Right cardiac atrium (tissue), 5 donors: ENCODE measurements at places on chromosomes 7 and 10. TPM values are rescaled to one million over a fixed set of nuclear protein-coding genes. Genes with fewer than 3 reads are reported as not detected.

GRCh38 chr7:26006426-26006825 is 145.6 kb upstream of the NFE2L3 start:
- no peak for DNase-seq

The SPDYE1 gene
- not detected for total RNA-seq

- DNase-seq, result no peak
These were observed 238.1 kb downstream of the RELN start for GRCh38 chr7:103751311-103751880.

The ADAM12 gene
- total RNA-seq, result 1.4 TPM

- DNase-seq, result no peak
These were observed 1.1 kb upstream of the UMAD1 start for GRCh38 chr7:7639421-7639820.

GRCh38 chr7:130970696-130971095 is 236.7 kb upstream of the KLF14 start:
- DNase-seq, result no peak

The EFCAB10 gene
- not detected for total RNA-seq

The NPM3 gene
- 5.1 TPM for total RNA-seq

The NKX2-3 gene
- not detected for total RNA-seq

DNA sequence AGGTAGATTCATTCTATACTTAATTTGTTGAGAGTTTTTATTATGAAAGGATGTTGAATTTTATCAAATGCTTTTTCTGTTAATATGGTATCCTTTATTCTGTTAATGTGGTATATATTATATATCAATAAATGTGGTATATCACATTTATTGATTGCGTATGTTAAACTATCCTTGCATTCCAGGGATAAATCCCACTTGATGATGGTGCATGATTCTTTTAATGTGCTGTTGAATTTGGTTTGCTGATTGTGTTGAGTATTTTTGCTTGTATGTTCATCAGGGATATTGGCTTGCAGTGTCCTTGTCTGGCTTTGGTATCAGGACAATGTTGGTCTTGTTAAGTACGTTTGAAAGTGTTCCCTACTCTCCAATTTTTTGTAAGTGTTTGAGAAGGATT is 11.9 kb downstream of the LRMDA start:
- no peak for DNase-seq

DNA sequence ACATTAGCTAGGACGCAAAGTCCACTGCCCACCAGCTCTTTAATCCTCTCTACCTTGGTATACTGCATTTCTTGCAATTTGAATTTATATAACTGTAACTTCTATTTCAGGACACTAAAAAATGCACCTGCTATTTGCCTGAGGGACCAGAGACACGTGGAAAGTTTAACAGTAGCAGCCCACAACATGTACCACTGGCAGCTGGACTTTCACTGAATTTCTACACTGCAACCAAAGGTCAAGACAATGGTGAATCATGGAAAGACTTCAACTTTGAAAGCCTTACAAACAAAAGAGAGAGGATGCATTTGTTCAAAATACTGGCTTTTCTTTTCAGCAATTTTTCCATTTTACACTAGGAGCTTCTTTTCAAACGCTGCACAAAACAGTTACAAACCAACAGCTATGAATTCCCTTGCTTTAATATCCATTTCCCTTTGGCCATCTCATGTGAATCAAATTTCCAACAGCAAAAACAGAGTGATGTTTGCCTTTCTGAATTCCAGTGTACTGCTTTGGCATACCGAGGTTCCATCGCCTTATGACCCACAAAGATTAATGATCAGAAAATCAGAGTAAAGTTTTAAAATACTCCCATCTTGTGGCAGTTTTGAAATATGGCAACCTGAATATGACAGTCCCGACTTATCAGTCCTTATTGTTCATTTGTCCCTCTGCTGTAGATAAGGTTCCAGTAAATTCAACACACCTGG is 29.9 kb upstream of the HNRNPH3 start:
- DNase-seq, result no peak

GRCh38 chr10:86960003-86960862 is 1.8 kb downstream of the SNCG start:
- peak; percentile 84 for DNase-seq

GRCh38 chr10:91352760-91353159 is 57.4 kb upstream of the HECTD2 start:
- DNase-seq, result no peak

The NPC1L1 gene
- not detected for total RNA-seq

The ANXA11 gene
- total RNA-seq, result 371 TPM

DNA sequence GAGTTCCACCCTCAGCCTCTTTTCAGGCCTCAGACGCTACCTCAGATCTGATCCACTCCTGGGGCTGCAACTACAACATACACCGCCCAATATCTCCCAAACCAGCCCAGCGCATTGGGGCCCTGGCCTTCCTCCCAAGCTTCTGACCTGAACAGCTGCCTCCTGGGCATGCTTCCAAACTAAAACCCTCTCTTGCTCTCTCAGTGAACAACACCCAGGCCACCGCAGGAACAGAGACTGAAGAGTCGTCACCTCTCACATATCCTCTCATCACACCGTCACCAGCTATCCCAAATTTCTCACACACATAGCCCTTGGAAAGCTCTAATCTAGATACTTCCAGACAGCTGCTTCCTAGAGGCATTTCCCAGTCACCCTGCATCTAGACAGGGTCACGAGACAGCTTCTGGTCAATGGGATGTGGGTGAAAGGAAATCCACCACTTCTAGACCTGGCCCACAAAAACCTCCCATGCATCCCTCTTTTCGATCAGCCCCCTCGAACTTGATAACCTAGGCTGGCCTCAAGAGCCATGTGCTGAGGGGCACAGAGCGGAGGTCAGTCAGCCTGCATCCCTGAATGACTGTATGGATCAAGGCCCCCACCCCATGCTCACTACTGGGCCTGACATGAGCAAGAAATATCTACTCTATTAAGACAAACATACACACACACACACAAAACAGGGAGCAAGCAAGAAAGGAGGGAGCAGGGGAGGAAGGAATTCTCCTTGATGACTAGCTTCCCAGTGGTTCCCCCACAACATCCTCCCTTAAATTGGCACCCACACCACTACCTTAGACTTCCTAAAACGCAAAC is 1.8 kb downstream of the PARP12 start:
- peak; percentile 78 for DNase-seq

DNA sequence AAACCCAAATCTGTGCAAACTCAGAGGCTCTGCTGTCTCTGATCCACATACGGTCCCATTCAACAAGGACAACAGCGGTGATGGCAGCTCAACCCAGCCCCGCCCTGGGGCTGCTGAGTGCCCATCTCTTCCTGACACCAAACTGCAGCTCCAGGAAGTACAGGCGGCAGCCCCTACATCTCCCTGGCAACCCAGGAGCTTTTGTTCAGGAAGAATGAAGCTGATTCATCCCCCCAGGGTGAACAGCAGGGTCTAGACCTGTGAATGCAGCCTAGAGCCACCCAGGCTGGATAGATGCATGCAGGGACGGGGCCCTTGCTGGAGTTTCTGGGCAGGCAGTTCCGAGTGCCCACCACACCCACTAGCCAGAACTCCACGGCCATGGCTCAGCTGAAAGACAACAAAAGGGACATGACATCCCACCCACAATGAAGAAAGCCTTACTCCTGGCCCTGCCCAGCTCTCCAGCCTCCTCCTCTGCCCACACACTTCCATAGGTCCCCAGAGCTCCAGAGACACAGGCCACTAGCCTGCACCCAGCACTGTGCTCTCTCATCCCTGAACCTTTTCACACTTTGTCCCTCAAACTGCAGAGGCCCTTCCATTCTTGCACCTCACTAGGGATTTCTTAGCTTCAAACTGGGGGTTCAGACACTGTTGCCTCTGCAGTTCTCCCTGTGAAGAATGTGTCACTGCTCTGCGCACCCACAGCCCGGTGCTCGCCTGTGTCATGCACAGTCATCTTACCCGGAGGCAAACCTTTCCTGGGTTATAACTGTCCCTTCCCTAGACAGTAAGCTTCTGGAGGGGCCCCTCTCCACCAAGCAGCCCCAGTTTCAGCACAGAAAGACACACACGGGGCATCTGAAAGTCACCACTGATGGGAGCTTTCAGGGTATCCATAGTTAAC is 99.1 kb downstream of the GRID1 start:
- no peak for DNase-seq

DNA sequence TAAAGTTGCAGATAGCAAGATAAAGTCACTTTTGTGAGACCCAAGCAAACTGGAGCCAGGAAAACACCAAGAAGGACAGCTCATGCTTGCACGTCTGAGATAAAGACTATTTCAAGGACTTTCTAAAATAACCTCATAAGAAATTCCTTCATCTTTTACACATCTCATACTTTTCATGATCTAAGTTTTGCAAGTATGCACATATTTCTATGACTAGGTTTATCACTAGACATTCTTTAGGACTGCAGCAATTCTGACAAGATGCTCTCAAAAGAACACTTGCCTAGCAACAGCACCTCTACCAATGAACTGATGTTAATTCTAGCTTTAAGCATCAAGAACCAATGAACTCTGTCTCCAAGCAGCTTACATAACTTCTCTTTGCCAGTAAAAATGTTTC is 457.6 kb downstream of the SEMA3D start:
- DNase-seq, result no peak

DNA sequence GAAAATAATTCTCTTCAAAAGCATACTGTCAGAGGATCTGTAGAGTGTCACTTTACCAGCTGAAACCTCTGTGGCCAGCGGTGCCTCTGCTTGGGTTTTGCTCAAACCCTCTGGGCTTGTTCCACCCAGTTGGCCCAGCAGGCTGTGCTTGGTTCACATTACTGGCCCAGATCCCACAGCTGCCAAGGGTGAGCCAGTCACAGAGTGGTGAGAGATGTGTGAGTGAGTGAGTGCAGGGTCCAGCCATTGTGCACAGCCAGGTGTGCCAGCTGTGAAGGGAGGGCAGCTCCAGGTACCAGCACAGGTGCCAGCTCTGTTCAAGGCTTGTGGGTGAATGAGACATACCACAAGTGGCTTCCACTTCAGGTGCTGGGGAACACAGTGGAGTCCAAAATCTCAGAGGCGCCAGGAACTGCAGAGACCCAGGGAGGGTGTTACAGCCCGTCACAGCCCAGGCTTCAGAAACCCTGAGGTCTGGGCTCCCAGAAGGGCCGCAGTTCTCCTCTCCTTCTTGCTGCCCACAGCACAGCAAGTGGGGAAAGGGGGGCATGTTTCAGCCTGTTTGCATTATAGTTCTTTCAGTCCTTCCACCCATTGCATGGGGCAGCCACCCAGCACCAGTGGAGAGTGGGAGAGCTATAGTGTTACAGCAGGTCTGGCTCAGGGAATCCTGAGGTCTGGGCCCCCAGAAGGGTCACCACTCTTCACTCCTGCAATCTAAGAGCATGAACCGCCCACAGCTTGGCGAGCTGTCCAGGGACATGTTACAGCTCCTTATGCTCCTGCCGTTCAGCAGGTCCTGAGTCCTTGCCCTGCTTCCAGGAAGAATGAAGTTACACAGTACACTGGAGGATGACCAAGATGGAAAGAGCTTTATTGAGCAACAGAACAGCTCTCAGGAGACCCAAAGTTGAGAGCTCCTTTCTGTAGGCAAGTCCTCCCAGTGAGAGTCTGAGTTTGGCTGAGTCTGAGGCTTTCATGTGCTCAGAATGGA is 931.7 kb upstream of the SORCS1 start:
- DNase-seq, result peak; percentile 16

The OR6V1 gene
- total RNA-seq, result not detected

DNA sequence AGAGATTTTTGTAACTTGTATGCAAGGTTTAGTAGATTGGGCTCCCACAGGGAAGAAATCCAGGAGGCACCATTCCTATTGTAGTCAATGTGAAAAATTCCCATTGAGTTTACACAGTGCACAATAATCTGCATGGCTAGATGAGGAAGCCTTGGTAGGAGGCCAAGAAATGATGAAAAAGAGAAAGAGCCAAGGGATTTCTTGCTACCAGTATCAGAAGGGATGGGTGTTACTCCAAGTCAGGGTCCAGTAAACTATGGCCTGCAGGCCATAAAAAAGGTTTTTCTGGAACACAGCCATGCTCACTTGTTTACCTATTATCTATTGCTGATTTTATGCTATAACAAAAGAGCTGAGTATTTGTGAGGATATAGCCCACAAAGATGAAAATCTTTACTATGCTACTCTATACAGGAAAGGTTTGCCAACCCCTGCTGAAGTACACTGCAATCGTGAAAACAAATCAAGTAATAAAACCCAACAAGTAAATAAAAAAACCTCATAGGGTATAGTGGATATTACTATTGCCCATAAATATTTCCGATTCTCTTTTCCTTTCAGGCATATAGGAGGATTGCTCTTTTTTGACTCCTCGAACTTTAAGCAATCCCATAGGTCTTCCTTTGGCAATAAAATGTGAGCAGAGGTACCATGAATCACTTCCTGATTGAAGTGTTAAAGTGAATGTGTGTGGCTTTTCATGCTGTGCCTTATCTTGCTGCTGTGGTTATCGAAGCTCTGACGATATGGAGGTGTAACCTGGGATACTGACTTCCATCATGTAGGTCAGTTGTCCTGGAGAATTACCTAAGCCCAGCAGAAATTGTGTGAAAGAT is 256.3 kb upstream of the MAGI2 start:
- no peak for DNase-seq

- no peak for DNase-seq
These were observed 970.1 kb upstream of the ZNF722 start for GRCh38 chr7:63028376-63029206.

The GATA3 gene
- total RNA-seq, result 1.7 TPM

DNA sequence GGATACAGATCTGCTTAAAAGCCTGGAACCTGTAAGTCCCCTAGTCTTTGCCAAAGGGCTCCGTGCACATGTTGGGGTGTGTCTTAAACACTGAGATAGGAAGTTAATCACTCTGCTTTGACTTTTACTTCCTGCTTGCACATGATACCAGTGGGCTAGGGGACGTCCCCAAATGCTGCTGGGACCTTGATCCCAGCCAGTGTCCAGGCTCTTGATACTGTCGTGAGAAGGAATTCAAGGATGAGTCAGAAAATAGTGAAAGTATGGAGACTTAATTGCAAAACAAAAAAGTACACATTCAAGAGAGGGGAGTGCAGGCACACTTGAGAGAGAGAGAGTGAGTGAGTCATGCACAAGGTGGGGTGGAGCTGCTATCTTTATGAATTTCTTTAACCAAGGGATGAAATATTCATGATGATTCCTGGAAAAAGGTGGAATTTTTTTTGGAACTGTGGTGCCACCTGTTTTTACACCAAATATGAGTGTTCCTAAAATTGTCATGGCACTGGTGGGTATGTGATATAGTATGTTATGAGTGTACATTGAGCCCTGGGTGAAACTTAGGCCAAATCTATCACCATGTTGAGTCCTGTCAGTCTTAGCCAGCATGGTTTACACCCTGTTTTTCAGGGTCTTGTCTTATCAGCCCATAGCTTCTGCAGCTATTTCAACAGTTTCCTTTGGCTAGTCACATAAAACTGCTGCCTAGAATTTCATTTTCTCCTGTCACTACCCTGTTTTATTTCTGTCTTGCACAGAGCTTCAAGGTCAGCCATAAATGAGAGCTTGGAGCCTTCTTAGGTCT is 88.3 kb upstream of the CYP26C1 start:
- DNase-seq, result no peak
